MV-4-11 (cell line): ENCODE measurements at places on chromosomes 3 and 15.

DNA sequence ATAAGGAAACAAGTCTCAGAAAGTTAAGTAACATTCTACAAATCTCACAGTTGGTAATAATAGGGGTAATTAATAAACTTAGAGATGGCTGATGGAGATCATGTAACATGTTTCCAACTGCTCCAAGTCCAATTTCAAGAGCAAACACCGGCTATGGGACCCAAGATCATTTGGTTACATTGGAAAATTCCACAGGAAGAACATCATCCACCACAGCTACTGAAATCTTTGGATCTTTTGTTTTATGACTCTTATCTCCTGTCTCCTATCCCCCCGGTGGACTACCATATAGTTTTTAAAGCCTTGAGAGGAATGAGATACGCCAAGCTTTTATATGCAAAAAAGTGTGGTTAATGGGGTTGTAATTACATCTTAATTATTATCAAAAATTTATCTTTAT lies 216.1 kb downstream of the WNT5A start:
- no peak for DNase-seq

DNA sequence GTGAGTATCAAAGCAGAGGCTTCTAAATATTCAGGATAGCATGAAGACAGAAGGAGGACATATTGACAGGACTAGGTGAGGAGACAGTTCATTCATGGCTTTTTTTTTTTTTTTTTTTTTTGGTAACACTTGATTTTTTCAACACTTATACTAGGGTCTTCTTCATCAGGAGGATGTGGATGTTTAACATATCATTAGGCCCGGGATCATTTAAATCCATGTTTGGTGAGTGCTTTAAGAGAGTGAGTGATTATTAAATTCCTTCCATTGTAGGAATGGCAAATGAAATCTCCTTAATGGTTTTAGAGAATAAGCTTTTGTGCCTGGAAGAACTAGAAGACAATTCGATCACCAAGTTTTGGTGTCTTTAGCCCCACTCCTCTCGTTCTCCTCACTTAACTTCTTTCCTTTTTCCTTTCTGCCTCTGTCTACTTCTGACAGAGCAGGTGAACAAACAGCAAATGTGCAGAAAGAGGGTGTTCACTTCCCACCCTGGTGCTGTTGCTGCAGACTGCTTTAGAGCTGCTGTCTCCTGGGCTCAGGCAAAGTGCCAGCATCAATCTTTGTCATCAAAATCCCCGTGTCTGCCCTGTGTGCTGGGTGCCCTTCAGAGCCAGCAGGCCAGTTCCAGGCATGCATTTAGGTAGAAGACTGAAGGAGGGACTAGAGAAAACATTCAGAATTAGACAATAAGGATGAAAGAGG lies 35.6 kb upstream of the RAB11A start:
- no peak for DNase-seq

GRCh38 chr15:45399381-45400212 lies 21.3 kb upstream of the GATM start:
- peak; percentile 46 for DNase-seq

DNA sequence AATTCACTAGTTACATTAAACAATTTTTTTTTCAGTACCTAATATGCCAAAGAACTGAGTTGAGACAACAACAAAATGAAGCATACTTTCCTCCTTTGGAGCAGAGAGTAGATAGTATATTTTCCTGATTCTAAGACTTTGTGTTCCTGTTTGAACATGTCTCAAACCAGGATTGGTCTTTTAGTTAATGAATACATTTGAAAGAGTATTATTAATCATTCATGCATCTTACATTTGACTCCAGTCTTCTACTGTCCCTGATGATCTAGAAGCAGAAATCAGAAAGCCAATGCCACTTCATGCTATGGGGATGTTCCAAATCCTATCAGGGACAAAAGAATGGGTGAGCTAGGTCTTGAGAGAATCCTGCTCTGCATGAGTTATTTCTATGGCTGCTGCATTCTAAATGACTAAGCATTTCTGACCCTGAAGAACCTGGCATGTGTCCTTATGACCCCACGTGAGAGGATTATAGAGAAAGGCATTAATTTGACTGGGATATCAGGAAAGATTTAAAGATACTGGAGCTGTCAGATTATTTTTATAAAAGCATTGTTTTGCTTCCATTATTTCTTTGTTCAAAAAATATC lies 32.9 kb upstream of the MBNL1 start:
- DNase-seq, result no peak

DNA sequence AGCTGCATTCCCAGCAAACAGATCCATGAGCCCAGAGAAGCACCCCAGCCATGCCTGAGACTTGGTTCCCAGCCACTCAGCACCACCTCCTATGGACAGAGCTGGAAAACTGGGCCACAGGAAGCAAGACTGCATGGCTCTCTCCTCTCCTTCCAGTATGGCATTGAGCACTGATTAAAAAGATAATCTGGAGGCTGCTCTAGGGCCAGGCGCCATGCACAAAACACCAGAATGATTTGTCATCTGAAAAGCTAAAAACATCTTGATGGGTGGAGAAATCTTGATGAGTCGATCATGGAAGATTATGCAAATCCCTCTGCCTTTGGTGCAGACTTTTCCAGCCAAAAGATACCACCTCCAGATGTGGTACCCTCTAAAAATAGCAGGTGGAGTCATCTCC lies 62.7 kb upstream of the MRPS22 start:
- DNase-seq, result no peak

- DNase-seq, result peak; percentile 83
Measured at GRCh38 chr3:57555738-57556458, at the start of gene PDE12. Gene PDE12, plus strand, starts transcription at chr3:57556274. Its CDS starts 106 bp downstream, at chr3:57556380.

- DNase-seq, result no peak
Measured at GRCh38 chr15:69491038-69491505, 38.5 kb downstream of the RPLP1 start.

GRCh38 chr3:129587566-129588210 lies 18.8 kb downstream of the PLXND1 start:
- DNase-seq, result no peak

DNA sequence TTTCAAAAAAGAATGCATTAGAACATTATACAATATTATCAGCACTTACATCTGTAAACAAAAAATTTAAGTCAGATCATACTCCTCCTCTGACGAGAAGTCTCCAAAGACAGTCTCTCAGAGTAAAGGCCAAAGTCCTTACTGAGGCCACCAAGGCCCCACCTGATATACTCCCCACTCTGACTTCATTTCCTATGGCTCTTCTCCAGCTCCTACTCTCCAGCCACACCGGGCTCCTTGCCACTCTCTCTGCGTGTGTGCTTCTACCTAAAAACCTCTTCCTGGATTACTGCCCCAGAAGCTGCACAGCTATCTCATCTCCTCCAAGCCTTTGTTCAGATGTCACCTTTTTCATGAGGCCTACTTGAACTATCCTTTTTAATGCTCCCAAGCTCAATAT lies 5.0 kb downstream of the DCP1A start:
- no peak for DNase-seq
